Amniotic epithelial cell (primary cell): ENCODE measurements at places on chromosomes 1 and 21.

DNA sequence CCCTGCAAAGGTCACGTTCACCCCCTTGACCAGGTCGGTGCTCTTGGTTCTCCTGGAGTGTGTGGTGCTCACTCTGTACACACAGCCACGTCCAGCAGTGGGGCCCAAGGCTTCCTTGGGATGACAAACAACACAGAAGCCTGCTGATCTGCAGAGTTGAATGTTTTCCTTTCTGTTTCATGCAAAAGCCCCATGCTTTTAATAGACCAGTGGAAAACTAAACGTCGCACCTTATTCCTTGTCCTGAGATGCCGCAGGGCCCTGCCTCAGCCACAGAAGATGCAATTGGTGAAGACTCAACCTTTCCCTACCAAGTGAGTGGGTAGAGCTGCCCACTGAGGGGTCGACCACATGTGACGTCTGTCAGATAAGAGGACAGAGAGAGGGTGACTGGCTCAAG, 5.8 kb upstream of the PDPN start:
- DNase-seq, result no peak

GRCh38 chr1:33442141-33442540, 11.2 kb upstream of the PHC2 start:
- peak; percentile 84 for DNase-seq

- DNase-seq, result peak; percentile 73
Measured at GRCh38 chr1:19341201-19342061, 29.3 kb downstream of the SLC66A1 start.

DNA sequence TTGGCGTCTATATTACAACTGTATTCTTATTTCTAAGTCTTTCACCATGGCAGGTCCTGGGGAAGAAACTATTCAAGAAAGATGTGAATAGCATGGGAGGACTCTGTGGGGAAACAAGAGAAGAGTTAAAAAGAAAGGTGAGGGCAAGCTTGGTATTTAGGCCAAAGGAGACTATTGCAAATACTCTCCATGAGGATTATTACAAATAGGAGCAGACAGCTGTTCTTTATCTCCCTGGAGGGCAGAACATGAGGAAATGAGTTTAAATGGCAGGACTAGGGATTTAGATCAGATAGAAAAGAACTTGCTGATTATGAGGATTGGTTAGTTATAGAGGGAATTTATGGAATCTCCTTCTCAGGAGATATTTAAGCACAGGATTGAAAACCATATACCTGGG, 186.8 kb downstream of the CDC7 start:
- peak; percentile 68 for DNase-seq

DNA sequence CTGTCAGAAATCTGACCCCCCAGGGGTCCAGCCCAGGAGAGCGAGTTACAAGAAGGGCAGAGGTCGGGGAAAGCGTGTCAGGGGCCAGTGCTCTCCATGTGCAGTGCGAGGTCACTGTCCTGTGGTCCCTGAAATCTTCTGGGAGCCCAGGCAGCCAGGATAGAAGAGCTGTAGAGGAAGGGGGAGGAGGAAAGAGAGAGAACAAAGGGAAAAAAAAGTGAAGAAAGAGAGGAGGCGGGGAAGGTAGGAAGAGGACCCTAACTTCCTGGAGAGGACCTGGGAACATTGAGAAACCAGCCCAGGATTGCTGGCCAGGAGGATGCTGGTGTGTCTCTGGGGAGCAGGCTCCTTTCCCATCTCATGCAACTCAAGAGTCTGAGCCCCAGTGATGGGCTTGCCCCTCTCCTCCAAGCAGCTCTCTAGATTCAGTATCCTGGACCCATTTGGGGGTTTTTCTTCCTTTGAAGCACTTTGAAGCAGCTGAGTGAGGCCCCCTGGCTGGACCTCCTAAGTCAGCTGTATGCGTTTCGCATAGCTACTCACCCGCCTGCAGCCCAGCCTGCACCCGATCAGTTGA, 6.8 kb upstream of the INAVA start:
- DNase-seq, result no peak

DNA sequence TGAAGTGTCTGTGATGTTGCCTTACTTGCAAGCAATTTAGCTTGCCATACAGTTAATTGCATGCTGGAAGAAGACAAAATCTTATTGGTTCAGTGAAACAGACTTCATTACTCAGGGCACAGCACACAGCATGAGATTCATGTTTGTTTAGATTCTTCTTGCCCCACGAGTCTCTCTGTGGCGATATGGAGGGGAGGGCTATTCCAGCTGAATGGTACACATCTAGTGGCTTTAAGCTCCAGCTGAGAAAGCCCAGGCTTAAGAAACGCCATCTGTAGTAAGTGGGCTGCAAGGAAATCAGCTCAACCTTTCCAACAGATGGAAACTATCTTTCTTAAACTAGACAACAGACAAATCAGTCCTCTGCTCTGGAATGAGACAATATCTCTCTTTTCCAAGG, 1022.0 kb downstream of the NCAM2 start:
- no peak for DNase-seq

- no peak for DNase-seq
Measured at GRCh38 chr1:6100861-6101783, 55.4 kb downstream of the KCNAB2 start.

GRCh38 chr1:44661781-44662682, 12.2 kb downstream of the TMEM53 start:
- no peak for DNase-seq

- DNase-seq, result no peak
Measured at GRCh38 chr21:35156293-35157278, 107.5 kb upstream of the RUNX1 start.

DNA sequence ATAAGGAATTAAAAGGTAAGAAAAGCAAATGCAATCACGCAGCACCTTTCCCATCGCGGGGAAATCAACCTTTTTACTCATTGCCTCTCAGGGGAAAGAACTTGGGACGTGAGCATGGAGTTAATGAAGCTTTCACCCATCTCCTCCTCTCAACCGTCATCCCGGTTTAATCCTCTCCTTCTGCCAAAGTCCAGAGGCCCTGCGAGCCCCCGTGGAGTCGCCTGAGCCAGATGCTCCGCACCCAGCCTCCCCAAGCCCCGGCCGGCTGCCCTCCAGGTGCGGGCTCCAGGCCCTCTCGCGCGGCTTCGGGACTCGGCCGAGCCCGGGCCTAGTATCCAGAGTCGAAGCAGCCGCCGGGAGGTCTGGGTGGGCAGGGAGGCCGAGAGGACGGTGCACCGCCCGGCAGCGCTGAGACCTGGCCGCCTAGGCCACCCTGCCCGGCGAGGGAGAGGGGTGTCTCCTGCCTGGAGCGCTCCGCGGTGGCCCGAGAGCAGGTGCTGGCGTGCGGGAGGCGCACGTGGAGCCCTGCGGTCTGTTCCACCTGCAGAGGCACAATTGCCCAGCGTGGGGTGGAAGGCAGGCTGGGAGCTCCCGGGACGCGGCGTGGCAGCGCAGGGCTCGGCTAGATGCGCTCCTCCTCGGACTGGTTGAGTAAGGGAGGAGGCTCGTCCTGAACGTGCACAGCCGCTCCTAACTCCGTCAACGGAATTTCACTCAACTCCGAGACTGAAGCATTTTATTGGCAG, 218.5 kb downstream of the SDCCAG8 start:
- DNase-seq, result no peak

DNA sequence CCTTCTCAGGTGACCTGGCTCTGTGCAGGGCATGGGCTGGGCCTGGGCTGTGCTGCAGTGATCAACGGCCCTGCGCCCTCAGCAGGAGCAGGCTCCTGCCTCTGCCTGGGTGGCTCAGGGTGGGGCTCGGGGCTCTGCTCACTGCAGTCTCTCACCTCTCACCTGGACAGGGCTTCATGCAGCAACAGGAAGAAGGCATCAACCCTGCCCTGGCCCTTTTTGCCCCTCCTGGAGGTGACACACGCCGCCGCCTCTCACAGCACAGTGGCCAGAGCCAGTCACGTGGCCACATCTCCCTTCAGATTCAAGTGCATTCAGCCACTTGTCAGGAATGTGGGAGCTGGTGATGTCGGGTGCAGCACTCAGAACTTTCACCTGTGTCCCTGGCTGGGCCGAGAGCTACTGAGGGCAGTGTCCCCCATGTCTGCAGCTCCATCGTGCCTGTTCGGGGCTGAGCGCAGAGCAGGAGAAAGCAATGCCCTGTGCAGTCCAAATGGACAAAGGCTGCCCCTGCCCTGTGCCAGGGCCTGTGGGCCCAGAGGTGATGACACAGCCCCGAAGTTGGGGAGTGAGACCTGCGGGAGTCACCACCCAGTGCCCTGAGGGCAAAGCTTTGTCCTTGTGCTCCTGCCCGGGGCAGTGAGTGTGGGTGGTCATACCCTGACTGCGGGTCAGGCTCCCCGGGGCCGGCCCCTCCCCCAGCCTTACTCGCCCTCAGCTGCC, 314.0 kb downstream of the PTPRU start:
- DNase-seq, result no peak

- DNase-seq, result peak; percentile 51
Measured at GRCh38 chr1:54952950-54953718, 27.3 kb upstream of the TMEM61 start.

GRCh38 chr1:1004780-1005697, 5.1 kb upstream of the HES4 start:
- peak; percentile 51 for DNase-seq

- no peak for DNase-seq
Measured at GRCh38 chr1:226980122-226980560, 40.0 kb downstream of the COQ8A start.

DNA sequence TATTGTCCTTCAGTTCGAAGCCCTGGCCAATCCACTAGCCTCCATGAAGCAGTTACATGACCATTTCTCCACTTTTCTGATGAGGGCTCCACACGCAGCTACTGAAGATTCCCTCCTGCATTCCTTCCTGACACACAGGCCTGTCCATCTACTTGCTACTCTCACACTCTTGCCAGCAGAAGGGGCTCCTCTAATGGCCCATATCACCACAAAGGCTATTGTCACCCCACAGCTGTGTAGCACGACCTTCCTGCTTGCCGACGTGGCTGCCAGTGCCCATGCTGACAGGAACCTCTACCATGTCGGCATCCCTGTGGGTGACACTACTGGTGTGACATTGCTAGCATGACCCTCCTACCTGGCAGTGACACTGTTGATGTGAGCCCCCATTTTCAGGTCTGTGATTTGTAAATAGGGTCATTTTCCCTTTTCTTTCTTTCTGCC, 1528.6 kb upstream of the TPTE start:
- no peak for DNase-seq

- DNase-seq, result peak; percentile 19
Measured at GRCh38 chr1:191851799-191852595, 306.3 kb upstream of the RGS18 start.

DNA sequence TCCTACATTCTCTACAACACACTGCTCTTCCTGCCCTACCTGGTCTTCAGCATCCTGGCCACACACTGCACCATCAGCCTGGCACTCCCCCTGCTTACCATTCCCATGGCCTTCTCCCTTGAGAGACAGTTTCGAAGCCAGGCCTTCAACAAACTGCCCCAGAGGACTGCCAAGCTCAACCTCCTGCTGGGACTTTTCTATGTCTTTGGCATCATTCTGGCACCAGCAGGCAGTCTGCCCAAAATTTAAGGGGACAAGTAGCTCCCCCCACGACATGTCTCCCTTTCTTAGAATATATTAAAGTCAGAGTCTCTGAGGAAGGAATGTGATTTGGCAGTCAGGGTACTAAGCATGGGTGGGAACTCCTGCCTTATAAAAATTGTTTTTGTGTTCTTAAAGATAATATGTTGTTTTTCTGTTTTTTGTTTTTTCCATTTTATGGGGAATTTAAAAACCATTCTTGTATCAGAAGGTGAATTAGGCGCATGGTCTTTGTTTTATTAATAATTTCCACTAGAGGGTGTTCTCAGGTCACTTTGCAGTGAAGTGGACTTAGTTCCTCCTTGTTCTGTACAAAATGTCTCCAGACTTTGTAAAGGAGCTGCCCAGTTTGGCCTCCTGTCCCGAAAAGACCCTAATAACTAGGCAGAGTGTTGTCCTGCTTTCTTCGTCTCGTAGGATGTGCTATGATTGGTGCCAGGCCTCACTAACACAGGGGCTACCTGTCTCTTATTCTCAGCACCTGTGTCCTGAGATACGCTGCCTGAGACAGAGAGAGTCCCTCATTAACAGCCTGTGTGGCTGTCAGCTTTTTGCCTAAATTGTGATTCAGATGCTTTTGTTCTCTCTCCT, 13.1 kb downstream of the UBIAD1 start:
- DNase-seq, result peak; percentile 18

- peak; percentile 99 for DNase-seq
Measured at GRCh38 chr1:12075195-12076114, 12.4 kb downstream of the TNFRSF8 start.

DNA sequence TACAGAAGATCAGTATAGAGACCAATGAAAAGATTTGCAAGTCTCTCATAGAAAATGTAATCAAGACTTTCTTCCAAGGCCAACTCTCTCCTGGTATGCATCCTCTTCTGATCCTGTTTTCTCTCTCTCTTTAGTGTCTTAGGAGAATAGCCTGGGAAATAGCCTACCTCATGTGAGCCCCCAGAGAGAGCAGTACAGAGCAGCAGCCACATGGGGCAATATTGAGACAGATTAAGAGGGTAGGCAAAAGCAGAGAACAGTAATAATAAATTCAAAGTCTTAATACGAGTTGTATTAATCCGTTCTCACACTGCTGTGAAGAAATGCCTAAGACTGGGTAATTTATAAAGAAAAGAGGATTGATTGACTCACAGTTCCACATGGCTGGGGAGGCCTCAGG, 61.4 kb downstream of the RNASEL start:
- no peak for DNase-seq

DNA sequence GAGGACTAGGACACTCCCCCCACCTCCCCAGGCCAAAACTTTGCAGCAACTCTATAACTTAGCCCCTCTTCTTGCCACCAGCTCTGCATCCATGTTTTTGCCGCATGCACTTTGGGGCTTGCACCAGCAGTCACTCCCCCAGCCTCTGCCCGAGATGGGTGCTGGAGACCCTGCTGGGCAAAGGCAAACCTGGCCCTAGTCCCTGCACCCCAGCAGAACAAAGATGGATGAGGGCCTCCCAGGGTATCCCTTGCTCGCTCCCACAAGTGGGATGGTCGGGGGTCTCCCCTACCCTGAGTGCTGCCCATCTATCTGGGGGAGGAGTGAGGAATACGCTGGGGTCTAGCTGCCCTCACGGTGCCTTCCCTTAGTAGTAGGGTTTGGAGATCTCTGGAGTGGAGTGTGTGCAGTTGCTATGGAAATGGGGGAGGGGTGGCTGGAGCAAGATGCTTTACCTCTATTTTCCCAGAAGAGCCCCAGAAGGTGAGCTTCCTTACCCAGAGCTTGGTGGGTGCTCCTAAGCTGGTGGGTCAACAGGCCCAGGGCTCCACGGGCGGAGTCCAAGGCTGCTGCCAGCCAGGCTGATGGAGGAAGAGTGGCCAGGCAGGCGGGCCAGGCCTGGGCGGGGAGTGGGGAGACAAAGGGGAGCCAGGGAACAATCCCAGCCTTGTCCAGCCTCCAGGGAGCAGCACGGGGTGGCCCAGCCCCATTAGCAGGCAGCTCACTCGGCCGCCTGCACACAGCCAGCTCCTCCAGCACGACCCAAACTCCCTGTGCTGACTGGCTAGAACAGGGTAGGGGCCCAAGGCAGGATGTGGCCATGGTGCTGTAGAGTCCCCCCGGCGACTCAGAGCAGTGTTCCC, at the start of gene PAQR6:
Gene PAQR6, minus strand, starts transcription at position 597 of the 863 bp plus-strand sequence. CDS start 1,325 bp downstream, outside the sequence.
- DNase-seq, result no peak
